ENCODE measurements at places on chromosomes 7 and 10.

- DNase-seq, result no peak
Measured at GRCh38 chr7:121410829-121411596, 14.9 kb upstream of the FAM3C start.

GRCh38 chr10:75803816-75804552 lies 372.6 kb downstream of the LRMDA start:
- DNase-seq, result no peak

DNA sequence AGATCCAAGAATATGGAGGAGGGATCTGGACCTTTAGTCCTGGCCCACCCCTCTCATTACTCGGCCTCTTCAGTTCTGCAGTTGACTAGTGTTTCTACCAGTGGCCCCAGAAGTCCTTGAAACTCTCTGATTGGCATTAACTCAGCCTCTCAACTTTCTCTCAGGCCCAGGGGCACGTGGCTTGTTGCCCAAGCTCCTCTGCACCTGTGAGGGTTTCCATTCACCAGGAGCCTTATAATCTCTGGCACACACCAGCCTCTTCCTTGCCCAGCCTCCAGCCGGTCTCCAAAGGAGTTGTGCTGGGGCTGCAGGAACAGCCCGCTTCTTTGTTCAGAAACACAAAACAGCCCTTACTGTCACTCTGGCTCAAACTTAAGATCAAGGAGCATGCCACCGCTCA lies 47.6 kb upstream of the ZPBP start:
- no peak for DNase-seq

- DNase-seq, result no peak
Measured at GRCh38 chr10:129741280-129741977, 222.6 kb downstream of the EBF3 start.

- no peak for DNase-seq
Measured at GRCh38 chr7:55946545-55946944, 5.1 kb upstream of the MRPS17 start.

DNA sequence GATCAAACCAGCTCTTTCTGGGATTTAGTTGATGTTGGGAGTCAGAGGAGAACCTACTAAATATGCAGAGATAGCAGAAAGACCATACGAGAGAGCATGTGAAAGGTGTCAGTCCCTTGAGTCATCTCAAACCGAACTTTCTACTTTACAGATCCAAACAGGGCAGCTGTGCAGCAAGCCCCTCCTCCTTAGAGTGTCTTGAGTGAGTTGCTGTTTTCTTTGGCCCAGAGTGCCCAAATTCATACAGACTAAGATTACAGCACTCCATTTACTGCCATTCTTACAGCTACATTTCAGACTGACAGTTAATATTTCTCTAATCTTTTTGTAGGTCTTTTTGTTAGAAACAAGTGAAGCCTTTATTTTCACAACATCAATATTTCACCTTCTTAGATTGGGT lies 53.4 kb downstream of the NRCAM start:
- DNase-seq, result peak; percentile 55

GRCh38 chr10:15433850-15434537 lies 62.9 kb upstream of the FAM171A1 start:
- peak; percentile 67 for DNase-seq

DNA sequence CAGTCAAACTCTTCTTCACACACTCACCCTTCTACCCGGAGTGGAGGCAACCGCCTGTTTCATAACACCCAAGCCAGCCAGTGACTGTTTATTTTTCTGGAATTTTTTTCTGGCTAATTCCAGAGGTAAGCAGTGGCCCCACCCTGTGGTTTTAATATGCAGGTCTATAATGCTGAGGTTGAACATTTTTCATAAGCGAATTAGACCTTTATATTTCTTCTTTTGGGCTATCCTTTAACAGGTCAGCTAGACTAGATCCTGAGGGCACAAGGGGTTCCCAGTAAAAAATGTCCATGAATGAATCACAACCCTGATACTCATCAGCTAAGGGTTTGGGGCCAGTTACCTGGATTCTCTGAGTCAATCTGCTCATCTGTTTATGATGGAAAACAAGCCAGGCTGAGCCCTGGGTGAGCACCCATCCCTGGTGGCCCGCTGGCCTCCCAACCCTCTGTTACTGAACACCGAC lies 76.2 kb downstream of the GRB10 start:
- no peak for DNase-seq

GRCh38 chr7:27351137-27351536 lies 108.5 kb downstream of the EVX1 start:
- DNase-seq, result no peak

GRCh38 chr7:33888166-33888565 lies 17.2 kb upstream of the BMPER start:
- peak; percentile 81 for DNase-seq

DNA sequence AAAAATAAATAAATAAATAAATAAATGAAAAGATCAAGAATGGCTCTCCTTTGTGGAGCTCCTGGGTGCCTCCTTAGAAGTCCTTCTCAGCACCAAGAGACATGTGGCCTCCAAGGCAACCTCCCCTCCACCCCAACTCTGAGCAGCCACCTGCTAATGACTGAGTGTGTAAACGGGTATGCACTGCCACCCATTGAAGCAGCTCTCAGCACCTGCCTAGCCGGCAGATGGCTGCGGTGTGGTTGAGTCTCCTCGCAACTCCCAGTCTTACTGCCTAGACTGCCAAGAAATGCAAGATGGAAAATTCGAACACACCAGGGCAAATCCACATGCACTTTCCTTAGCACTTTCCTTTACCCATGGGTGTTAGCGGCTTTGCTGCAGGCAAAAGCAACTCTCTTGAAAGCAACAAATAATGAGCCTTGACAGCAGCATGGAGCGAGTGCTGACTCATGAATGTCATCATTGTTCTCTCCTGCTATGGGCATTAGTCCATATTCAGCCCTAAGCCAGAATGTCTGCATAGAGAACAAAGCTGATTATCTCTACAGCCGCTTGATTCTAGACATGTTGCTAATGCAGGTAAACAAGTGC lies 913.9 kb upstream of the AUTS2 start:
- DNase-seq, result peak; percentile 89

DNA sequence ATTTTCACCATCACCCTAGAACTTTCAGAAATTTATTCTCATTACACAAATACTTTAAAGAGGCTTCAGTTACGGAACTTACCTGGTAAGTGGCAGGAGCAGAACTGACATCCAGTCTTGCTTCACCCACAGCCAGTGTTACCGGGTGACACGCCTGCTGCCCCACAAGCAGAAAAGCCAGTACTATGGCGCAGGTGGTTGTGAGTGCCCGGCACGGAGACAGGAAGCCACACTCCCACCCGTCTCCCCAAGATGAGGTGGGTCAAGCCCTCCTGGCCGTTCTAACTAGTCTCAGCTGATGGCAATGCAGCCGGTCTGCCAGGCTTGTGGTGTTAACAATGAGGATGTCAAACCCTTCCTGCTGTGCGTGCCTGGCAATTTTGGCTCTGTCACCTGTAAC lies 86.9 kb downstream of the PROSER2 start:
- DNase-seq, result no peak

GRCh38 chr7:155265961-155266360 lies 31.7 kb upstream of the INSIG1 start:
- DNase-seq, result no peak

- DNase-seq, result no peak
Measured at GRCh38 chr10:79491143-79491835, 21.0 kb upstream of the EIF5AL1 start.

GRCh38 chr10:104957178-104957841 lies 316.2 kb downstream of the SORCS3 start:
- DNase-seq, result no peak

- no peak for DNase-seq
Measured at GRCh38 chr7:76411626-76412025, 2.1 kb upstream of the SSC4D start.

- DNase-seq, result no peak
Measured at GRCh38 chr7:100539436-100540006, 518 bp downstream of the AGFG2 start.

DNA sequence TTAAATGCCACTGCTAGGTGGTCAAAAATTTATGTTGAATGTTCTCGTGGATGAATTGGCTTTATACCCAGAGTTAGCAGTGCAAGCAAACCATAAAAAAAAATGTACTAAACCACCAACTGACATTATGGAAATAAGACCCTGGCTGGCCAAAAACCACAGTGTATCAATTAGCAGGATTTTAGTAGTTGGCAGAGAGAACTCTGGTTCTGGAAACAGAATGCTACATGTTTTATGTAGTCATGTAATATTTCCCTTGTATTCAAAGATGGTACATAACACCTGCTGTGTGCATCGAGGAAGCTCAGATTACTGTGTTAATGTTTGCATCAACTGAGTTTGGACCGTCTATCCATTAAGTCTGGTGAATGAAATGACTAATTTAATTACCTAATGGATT lies 618.5 kb downstream of the CCSER2 start:
- no peak for DNase-seq

GRCh38 chr10:56537984-56538383 lies 176.9 kb upstream of the ZWINT start:
- peak; percentile 93 for DNase-seq

- peak; percentile 68 for DNase-seq
Measured at GRCh38 chr7:99631295-99632109, 14.8 kb downstream of the ZSCAN25 start.

GRCh38 chr7:51141451-51142003 lies 175.1 kb downstream of the COBL start:
- DNase-seq, result peak; percentile 69

DNA sequence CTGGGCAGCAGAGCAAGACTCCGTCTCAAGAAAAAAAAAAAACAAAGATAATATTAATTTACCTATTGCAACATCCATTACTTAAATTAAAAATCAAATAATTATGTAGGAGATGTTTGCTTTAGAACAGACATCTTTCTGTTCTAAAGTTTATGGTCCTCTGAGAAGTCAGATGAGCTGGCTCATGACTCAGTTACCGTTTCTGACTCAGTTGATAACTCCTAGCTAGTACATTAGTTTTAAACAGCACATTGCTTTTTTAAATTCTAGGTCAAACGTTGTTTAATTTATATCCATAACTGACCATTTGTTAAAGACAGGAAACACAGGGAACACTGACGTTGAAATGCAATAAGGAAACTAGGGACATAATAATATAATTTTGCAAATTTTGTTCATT lies 162.7 kb downstream of the ETV1 start:
- DNase-seq, result no peak

DNA sequence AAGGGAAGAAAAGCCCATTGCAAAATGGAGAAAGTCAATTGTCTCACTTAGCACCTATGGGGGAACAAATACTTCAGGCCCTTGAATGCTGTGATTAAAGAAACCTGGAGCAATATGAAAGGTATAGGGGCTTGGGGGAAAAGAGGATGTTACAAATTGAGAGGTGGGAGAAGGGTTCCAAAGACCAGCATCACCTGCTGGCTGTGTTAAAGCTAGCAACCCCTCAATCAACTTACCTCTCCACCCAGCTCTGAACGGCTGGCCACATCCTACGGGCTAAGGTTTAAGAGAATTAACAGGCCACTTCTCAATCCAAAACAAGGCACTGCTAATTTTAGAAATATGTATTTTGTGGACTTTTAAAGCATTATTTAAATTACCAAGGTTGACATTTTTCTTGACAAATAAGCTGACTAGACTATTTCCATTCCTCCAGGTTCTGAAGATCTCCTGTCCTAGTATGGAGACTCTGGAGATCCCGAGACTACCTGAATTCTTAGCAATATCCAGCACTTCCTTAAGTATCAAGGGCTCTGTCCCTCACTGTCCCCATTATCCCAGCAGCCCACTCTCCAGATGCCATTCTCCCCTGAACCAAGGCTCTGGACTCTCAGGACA lies 976 bp upstream of the H2BK1 start:
- DNase-seq, result no peak

- DNase-seq, result no peak
Measured at GRCh38 chr7:144713850-144714249, 122.0 kb downstream of the TPK1 start.

DNA sequence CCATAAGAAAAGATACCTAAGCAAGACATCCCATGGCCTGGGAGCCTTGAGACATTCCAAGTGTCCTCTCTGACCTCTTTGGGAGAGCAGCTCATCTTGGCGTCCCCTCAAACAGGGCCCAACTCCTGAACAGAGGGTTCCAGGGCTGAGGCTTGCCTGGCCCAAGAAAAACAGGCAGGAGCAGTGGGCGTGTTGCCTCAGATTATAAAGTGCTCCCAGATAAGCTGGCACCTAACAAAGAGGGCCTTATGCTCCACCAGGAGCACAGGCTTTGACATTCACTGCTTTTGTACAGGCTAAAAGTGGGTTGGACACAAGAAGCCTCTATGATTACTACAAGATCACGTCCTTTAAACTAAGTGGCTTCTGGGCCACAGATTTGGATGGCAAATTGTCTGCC lies 193.1 kb downstream of the FGFR2 start:
- no peak for DNase-seq

GRCh38 chr7:155524018-155524556 lies 22.3 kb downstream of the CNPY1 start:
- no peak for DNase-seq

DNA sequence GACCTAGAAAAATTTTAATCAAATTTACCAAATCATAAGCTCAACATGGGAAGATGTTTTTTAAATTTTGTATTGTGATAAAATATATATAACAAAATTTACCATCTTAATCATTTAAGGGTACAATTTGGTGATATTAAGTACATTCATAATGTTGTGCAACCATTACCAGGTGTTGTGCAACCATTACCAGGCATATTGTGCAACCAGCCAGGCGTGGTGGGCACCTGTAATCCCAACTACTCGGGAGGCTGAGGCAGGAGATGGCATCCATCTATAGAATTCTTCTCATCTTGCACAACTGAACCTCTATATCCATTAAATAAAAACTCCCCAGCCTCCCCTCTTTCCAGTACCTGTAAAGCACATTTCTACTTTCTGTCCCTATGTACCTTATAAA lies 124.5 kb upstream of the SLC13A1 start:
- no peak for DNase-seq

DNA sequence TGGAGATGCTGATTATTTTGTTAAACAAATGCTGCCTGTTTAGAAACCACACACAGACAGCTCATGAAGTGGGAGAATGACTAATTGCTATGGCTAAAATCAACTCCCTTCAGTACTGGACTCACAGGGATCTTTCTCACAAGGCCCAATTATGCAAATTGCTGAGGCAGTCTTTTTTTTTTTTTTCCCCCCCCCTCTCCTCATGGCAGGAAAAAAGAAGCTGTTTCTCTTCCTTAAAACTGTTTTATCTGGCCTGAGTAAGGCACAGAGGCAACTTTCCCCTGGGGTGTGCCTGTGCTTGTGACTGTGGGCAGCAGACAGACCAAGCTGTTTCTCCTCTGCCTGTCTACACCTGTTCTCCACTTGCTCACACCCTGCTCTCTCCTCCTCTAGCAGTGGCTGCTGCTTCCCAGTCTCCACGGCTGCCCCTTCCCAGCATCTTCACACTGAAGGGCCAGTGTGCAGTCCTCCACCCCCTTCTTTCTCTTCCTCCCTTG lies 65.4 kb upstream of the STEAP1B start:
- DNase-seq, result peak; percentile 87

- no peak for DNase-seq
Measured at GRCh38 chr7:144404946-144405345, 1.5 kb upstream of the NOBOX start.

DNA sequence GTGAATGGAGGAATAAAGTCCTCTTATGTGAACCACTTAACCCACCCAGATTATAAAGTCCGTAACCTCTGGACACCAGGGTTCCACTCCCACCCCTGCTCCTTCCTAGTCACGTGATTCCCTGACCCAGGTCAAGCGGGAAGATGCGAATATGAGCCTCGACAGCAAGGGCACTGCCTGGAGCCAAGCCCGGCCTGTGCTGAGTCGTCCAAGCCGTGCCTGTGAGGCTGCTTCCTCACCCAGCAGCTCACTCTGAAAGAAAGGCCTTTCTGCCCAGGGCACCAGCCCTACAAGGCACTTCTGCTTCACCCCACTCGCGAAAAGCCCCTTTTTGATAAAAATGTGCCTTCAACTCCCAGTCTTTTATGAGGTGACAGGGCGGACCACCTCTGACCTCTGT lies 85.8 kb downstream of the CYTH3 start:
- DNase-seq, result no peak
